ENCODE measurements at places on chromosomes 4 and X.

GRCh38 chr4:57270346-57270745 lies 160.2 kb upstream of the IGFBP7 start:
- DNase-seq: no peak

- DNase-seq: no peak
Measured at GRCh38 chr4:86033171-86033570, 326.7 kb downstream of the MAPK10 start.

DNA sequence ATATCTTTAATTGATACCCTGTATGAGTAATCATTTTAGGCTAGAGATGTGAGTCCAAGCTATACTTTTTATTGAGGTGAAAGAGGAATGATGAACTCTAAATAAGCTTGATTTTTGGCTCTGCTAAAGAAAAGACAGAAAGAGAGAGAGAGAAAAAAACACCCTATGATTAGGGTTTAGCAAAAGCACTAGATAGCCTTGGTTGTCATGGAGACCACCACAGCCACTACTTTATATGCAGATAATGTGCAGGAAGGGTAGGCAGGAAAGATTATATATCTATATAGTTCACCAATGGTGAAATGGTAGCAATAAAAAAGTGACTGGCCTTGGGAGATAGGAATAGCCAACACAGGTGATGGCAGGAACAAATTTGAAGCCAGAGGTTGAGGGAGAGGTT lies 69.9 kb upstream of the CAMK2D start:
- no peak for DNase-seq

- no peak for DNase-seq
Measured at GRCh38 chrX:11887175-11887574, 129.1 kb downstream of the MSL3 start.

GRCh38 chrX:155988859-155989258 lies 8.6 kb upstream of the IL9R start:
- DNase-seq: no peak

DNA sequence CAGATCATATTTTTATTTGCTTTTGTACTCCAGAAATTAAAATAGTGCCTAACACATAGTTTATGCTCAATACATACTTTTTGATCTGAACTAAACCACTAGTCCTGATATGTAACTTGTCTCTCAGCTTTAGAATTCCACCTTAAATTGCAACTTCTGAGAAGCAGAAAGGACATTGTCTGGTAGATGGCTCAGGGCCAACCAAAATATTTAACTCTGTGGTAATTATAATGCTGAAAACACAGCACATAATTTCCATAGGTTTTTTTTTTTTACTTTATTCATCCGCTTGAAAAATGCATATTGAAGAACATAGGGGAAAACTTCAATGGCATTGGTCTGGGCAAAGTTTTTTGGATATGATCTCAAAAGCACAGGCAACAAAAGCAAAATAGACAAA lies 59.3 kb downstream of the AREG start:
- no peak for DNase-seq

- no peak for DNase-seq
Measured at GRCh38 chr4:6112606-6113290, 87.6 kb downstream of the JAKMIP1 start.

DNA sequence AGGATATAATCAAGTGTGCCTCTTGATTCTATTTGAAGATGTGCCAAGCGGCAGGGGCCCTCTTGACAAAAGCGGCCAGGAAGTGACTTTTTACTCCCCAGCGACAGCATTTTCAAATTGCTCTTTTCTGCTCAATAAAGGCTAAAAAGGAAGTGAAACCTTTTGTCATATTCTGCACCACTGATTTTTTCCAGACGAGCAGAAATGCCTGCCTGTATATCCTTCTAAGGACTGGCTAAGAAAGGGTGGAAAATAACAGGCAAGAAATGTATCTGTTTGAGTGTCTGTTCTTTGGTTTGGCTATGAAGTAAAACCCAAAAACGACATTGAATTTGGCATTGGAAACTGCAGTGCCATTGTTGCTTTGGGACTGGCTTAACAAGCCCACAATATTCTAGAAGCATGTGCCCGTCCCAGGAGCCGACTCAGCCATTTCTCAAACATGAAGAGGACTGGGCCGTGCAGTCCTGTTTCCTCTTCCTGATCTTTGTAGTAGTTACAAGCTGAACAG lies 25.4 kb downstream of the TMSB4X start:
- no peak for DNase-seq

- DNase-seq: no peak
Measured at GRCh38 chrX:12011075-12011474, 127.2 kb upstream of the FRMPD4 start.
